ENCODE measurements at places on chromosomes 5 and 9.
A peak's percentile ranks its signal among the peaks of the same experiment; 100 is the strongest.

- DNase-seq, result no peak
Observed at GRCh38 chr5:151293624-151294023, 9.9 kb downstream of the SLC36A3 start.

DNA sequence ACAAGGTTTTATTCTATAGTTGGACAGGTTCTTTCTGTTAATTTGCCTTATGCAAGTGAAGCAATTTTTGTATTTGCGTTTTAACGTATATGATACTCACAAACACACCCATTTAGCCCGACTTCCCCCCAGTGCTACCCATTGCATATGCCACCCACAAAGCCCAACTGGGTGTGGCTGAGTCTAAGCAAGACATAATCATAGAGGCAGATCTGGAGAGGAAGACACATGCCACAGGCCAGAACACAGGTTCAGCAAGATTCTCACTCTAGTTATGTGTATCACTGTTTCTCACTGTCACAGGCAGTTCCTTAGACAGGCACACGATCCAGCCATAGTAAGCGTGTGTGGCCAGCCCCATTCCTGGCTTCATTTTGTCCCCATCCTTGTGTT, 29.0 kb upstream of the PUM3 start:
- DNase-seq, result no peak

DNA sequence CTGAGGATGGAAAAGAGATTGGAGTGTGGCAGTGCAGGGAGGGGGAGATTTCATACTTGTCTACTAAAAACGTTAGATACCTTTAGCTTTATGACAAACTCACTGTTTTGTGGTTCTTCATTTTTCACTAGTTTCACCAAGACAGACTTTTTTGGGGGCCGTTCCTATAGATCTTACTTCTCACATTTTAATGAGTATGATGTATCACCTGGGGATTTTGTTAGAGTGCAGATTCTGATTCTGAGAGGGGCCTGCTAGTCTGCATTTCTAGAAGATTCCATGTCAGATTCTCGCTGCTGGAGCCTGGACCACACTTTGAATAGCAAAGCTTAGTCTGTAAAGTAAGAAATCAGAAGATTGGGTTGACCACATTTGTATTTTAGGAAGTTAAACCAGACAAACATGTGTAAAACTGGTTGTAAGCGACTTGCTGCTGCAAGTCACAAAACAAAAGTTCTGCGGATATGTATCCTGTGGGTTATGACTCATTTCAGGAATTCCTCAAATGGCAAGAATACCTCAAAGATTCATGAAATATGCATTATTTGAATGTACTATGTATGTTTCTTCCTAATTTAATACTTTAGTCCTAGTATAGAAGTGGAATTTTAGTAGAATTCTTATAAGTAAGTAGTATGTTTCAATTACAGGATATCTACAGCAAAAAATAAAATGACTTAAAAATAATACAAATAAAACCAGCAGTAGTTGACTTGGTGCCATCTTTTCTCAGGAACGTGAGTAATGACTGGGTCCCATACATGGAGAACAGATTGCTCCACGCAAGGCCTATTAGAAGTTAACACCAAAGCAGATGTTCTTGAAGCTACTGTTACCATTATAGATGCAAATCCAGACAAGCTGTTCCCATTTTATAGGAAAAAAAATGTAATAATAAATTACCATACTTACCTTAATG, 27.8 kb downstream of the NFIL3 start:
- peak; percentile 86 for DNase-seq

- no peak for DNase-seq
Observed at GRCh38 chr5:109307951-109308350, 101.8 kb downstream of the PJA2 start.

- DNase-seq, result no peak
Observed at GRCh38 chr5:163614787-163615186, 109.4 kb downstream of the MAT2B start.

- DNase-seq, result no peak
Observed at GRCh38 chr5:112320408-112320807, 98.7 kb downstream of the EPB41L4A start.

GRCh38 chr5:72634444-72634843, 127.2 kb upstream of the ZNF366 start:
- no peak for DNase-seq

DNA sequence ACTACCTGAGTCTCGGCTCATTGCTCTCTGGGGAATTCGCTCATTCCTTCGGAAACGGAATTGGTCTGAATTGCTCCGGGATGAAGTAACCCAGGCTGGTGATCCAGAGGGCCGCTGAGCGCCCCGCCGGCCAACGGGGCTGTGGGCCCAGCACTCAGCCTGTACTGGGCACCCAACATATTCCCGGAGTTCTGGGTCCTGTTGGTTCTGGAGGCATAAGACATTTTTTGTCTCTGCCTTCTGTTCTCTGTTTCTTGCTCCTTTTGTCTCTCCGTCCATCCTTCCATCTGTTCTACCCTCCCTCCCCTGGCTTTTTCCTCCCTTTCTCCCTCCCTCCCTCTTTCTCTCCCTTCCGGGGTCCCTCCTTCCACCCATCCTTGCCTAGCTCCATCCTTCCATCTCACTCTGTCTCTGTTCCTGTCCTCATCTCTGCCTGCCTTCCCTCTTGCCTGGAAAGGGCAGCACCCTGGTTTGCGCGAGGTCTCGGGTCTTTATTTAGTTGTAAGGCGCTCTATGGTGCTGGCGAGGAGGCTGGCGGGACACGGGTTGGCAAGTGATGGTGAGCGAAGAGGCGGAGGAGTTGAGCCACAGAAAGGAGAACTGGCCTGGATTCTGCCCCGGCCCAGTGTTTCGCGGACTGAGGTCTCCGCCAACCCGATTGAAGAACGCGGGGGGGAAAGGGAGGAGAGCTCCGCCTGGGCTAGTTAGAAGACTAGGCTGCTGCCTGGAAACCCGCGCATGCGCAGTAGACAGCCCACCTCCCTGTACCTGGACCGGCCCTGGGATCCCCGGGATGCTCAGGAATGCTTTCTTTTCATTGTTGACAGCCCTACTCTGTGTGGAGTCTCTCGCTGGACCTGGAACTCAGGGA, 1468.0 kb downstream of the FOXD4L5 start:
- DNase-seq, result peak; percentile 89

GRCh38 chr9:116661037-116661954, 25.8 kb upstream of the TRIM32 start:
- DNase-seq, result peak; percentile 45

GRCh38 chr5:77628840-77629508, 9.5 kb downstream of the OTP start:
- DNase-seq, result no peak

GRCh38 chr9:95116002-95116807, 201.3 kb downstream of the FANCC start:
- no peak for DNase-seq

DNA sequence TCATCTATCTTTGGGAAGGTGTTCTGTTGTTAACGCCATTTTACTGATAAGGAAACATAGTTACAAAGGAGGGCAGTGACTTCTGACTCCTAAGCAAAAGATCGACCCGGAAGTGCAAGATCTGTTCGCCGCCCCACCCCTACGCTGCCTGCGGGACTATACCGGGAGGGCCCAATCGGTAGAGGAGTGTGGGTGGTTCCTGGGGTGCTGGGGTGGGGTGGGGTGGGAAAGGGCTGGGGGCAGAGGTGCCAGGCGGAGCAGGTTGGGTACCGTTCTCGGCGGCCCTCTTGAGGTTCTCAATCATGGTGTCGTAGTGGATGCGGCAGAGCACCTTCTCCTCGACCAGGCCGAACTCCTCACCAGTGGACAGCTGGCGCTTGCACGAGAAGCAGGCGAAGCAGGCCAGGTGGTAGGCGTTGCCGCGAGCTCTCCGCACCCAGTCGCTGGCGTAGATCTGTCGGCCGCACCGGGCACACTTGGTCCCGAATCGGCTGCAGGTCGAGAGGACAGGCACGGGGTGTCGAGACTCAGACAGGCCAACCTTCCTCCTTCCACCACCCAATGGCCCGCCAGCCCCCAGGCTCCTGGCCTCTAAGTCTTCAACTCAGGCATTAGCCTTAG, 11.8 kb downstream of the LHX6 start:
- DNase-seq, result no peak

DNA sequence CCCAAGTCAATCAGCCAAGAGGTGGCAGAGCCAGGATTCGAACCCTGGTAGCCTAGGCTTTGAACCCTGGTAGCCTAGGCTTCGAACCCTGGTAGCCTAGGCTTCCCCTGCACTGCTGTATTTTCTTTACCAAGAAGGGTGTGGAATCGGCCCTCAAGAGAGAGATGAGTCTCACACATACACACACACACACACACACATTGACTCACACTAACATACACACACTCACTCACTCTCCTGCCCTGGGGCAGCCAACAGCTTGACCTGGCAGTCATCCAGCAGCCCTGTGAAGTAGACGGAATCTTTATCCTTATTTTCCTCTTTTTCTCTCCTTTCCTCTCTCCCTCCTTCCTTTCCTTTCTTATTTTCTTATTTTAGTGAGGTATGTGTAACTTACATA, 55.4 kb upstream of the RPL26L1 start:
- DNase-seq, result no peak

DNA sequence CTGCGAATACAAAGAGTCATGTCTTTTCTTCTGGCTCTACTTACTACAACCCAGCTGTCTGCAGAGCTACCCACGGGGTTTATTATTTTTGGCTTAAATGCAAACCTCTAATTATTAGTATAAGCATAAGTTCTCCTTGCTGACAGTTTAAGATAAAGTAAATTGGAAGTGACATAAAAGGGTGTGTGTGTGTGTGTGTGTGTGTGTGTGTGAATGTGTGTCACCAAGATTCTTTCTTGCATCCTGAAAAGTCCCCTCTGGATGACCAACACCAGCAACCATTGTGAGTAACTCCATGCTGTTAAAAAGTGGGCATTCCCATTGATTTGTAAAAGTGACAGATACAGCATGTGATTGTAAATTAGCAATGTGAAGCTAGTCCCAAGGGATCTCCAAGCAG, 803.8 kb upstream of the ZNF608 start:
- no peak for DNase-seq

DNA sequence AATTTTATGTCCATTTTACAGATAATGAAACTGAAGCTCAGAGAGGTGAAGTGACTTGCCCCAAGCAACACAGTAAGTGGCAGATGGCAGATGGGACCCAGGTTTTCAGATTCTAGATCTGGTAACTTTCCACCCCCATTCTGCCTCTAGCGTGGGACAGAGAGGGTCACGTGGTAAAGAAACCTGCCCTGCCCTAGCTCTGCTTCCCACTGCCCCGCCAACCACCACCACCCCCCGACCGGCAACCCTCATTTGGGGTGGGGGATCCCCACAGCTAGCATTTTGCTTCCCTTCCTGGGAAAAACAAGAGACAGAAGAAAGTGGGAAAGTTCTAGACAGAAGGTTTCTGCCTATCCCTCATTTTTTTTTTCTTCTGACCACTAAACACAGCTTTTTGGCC, 172.5 kb downstream of the ACTL7B start:
- no peak for DNase-seq

GRCh38 chr9:85872463-85872862, 68.5 kb upstream of the NAA35 start:
- no peak for DNase-seq

DNA sequence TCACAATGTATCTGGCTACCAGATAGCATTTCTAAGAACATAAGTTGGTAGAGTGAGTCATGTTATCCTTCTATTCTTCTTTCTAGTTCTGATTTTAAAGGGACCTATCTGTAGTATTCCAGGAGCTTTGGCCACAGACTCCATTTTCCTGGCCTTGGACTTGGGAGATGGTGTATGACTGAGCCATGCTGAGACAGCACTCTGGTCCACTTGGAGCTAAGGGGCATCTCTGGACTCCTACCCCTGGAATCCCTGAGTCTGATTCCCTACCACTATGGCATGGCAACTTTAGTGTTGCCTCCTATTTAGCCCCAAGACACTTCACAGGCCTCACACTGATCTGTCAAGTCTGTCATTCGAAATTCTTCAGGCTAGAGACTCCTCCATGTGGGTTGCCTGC, 58.8 kb downstream of the BAAT start:
- no peak for DNase-seq

DNA sequence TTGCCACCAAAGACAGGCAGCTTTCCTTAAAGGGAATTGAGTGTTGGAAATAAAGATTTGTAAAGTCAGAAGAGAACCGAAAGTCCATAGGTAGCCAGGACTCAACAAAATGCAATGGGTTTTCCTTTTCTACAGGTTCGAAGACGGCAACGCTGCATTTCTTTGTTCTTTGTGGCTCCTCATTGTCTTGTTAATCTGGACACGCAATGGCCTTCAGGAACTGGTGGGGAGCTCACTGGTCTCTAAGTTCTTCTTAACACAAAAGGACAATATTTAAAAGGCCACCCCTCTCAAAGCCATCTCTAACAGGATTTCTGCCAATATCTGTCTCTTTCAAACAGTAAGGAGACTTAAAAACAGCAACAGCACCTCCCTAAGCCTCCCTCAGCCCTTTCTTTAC, 170.6 kb downstream of the RMI1 start:
- no peak for DNase-seq

DNA sequence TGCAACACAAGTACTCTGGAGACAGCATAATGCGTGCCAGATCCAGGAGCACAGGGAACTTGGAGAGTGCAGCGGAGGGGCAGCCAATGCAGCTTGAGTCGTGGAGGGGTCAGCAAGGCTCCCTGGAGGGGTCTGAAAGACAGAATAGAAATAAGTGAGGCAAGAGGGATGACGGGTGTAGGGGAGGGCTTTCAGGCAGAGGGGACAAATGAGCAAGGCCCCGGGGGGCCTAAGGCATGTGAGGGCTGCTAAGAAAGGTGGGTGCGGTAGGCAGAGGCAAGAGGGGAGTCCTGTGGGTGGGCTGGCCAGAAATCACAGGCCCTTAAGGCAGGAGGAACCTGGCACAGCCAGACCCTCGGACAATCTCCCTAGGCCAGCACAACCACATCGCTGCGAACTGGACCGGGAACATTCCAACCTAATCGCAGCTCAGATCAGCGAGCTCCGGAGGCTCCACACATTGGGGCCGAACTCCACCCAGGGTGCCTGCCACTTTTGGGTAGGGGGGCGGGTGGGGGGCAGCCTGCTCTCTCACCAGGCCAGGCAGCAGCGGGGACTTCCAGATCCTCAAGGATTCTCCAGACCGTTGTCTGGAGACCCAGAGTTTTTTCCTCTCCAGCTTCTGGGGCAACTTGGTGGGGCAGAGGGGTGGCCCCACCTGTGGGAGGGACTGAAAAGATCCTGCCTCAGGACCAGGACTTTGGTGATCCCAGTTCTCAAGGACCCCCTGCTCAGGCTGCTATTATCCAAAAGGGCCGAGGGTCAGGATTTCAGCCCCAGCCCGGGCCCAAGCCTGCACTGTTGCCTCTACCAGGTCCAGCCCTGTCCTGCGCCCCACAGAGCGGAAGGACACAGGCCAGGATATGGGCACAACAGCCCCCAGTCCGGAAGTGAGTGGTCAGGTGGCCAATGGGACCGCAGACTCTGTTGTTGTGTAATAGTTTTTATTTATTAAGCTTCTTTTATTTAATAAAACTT, 22.7 kb upstream of the CYSTM1 start:
- no peak for DNase-seq

DNA sequence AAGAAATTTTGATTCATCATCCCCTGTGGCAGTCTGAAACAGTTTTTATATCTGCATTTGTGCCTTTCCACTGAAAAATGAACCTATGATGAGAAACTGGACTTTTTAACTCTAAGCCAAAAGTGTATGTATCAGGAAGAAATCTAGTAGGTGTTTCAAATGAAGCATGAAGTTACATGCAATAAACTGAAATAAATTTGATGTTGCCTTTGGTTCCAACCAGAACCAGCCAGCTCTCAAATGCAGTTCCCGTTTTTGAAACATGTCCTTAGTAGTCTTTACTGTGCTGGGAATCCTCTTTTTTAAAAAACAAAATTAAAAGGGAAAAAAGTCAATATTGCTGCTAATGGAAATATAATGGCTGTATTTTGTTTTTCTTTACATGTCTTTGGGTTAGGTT, 43.9 kb downstream of the HACD4 start:
- DNase-seq, result no peak

All from inflammatory macrophage treated with lipopolysaccharide for 4 hours (primary cell).